ENCODE measurements at places on chromosomes 6 and 20.
A peak's percentile ranks its signal among the peaks of the same experiment; 100 is the strongest.

DNA sequence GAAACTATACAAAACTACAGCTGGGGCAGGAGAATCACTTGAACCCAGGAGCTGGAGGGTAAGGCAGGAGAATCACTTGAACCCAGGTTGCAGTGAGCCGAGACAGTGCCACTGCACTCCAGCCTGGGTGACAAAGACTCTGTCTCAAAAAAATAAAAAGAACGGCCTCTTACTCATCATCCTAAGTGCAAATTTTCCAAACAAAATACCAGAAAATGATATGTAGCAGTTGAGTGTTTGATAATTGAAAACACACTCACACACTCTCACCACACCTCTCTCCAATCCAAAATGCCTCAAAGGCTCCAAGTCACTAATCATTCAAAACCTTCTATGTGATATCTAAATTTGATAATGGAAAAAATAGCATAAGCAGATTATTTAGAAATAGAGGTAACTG lies 198.6 kb upstream of the SHLD1 start:
- DNase-seq: no peak

DNA sequence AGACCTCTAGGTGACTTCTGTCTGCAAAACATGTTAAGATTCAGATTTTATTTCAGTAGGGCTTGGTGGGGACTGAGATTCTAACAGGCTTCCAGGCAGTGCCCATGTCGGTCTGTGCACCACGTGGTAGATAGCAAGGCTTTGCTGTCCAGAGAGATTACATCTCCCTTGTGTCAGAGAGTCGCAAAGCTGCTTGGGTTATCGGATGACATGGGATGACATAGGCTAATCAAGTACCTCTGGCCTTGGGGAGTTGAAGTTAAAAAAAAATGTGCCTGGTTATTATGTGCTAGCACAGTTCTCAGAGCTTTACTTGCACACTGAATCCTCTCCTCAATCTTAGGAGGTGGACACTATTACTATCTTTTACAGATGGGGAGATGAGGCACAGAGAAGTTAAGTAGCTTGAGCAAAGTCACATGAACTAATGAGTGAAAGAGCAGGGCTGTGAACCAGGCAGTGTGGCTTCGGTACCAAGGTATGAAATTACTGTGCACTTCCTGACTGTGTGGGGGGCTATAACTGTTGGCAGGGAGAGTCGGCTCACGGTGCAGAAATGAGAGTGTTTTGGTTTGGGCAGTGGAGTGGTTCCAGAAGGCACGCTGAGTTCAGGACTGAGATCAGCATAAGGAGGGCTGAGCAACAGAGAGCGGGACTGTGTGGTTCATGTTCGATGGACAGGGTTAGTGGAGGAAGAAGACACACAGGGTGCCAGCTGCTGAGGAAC lies 41.1 kb downstream of the FARS2 start:
- no peak for DNase-seq

- no peak for DNase-seq
Measured at GRCh38 chr6:41336824-41337223, 1.4 kb downstream of the NCR2 start.

GRCh38 chr6:6942831-6943230 lies 164.9 kb upstream of the RREB1 start:
- peak; percentile 63 for DNase-seq

GRCh38 chr6:160962835-160963623 lies 28.5 kb upstream of the MAP3K4 start:
- DNase-seq: no peak

GRCh38 chr6:26123947-26124780 lies 36.9 kb downstream of the HFE start:
- DNase-seq: peak; percentile 97

DNA sequence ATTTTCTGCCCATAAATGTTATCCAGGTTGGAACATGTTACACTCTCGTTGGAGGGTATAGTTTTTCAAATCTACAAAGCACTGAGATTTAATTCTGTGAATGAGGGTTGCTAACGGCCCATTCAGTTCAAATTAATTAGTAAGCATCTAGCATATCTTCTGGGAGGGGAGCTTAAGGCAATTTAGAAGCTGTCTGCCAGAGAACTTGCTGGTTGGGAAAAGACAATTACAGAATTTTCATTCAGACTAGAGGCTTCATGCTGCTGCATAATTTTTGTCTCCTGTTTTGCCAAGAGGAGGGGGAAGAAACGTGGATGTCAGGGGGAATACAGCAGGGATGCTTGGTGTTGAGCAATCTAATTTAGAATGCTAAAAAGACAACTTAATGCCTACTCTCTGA lies 268.3 kb upstream of the FAM83B start:
- no peak for DNase-seq

DNA sequence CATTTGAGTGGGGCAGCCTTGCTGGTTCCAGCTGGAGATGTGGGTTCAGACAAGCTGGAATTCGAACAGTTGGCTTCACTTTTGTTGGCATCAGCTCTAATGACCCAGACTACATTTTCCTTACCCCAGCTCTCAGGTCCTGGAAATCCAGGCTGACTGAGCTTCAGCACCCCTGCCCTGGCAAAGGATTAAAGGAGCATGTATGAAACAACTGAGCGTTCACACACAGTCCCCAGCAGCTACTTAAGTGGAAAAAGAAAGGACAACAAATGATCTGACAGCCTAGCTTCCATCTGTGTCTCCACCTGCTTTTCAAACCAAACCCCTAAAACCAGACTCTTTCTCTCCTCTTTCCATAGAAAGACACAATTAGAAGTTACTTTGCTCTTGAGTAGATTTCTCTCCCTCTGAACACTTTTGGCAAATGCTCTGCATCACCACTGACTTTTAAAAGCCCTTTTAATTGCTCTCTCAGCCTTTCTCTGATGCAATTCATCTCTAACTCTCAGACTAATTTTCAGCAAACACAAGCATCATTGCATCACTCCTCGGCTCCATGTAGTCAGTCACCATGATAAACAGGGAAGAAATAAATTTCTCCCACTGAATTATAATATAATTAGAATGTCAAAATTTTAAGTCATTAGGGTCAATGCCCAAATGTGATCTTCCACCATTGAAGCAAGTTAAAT lies 28.1 kb downstream of the ROS1 start:
- no peak for DNase-seq

- DNase-seq: no peak
Measured at GRCh38 chr6:35967076-35967774, 46.3 kb upstream of the SRPK1 start.

- no peak for DNase-seq
Measured at GRCh38 chr6:17610835-17611234, 10.7 kb downstream of the FAM8A1 start.

- no peak for DNase-seq
Measured at GRCh38 chr6:53086302-53086701, 21.1 kb downstream of the FBXO9 start.

DNA sequence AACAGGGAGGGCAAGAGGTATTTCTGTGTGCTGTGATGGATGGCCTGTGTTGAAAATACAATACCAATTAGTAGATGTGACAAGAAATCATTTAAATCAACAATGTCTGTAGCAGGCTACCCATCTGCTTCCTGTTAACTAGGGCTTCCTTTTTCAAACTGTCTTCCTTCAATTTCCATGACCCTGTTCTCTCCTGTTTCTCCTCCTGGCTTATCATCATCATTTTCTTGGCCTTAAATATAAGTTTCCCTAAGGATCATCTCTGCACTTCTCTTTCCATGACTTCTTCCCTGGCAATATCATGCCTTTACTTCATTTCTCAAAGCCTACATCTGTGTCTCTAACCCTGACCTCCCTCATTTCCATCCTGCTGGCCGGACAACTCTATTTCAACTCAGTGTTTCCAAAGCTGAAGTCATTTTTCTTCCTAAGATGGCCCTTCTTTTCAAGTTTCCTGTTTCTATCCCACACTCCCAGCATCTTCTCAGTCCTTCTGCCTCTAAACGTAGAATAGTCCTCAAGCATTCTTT lies 18.2 kb downstream of the ZC2HC1B start:
- no peak for DNase-seq

DNA sequence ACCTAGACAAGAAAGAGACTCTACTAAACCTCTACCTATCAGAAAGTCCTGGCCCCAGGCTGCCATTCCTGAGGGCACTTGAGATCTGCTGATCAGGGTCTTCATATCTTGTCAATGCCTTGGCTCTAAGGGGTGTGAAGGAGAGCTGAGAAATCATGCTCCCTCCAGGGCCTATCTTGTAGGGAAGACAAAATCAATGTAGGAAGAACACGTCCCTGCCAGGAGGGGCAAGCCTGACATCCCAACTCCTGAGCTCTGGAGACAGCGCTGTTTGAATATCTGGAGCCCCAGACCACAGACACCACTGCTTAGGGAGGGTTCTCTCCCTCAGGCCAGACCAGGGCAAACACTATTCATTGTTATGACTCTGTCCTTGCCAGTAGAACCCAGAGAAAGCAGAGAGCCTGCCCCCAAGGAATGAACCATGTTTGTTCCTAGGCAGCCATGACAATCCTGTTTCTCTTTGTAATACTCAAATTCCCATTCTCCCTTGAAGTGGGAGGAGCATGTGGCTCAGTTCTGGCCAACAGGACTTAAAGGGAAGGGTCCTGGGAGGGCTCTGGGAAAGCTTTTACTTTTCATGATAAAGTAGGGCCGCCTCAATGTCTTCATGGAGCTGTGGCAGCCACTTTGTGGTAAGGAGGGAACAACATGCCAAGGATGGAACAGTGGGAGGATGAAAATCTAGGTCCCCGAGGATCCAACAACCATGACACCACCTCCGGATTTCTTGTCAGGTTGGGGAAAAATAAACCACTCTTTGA lies 1.8 kb upstream of the FASTKD5 start:
- DNase-seq: no peak
